ENCODE measurements at places on chromosomes 3 and 15.
A peak's percentile ranks its signal among the peaks of the same experiment; 100 is the strongest.

- DNase-seq = peak; percentile 42
Measured at GRCh38 chr15:88401996-88402656, 65.1 kb downstream of the MRPL46 start.

- no peak for DNase-seq
Measured at GRCh38 chr3:61669203-61669602, 107.8 kb downstream of the PTPRG start.

- no peak for DNase-seq
Measured at GRCh38 chr15:70722266-70723121, 40.9 kb downstream of the UACA start.

DNA sequence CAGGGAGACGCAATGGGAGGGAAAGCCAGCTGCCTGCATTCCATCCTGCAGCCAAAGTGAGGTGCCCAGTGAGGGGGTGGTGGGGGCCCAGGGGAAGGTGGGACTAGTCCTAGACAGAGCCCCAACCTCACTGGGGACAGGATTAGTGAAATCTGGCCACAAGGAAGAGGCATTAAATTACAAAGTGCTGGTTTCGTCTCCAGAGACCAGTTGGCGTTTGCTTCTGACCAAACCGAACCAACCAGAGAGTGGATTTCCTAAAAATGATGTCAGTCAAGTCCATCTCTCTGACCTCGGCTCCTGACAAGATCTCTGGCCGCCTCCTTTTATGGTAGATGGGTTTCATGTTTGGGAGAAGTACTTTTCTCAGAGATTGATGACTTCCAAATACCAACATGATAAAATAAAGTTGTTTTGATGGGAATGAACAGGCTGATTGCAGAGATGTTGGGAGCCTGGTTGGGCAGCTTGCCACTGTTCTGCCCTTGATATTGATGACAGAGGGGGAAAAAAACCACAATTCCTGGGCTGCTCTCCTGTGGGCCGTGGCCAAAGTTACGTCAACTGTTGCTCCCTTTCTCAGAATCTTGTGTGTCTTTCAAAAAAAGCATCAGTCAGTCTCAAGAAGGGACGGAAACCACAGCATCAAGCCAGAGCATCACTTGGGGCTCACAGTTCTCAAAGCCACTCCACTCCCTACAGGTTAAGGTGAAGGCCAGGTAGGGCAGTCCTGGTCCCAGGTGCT lies 24.6 kb downstream of the ITGA11 start:
- DNase-seq = no peak

GRCh38 chr3:112074616-112075497 lies 11.3 kb upstream of the C3orf52 start:
- DNase-seq = no peak

GRCh38 chr3:165653130-165653778 lies 184.0 kb downstream of the BCHE start:
- no peak for DNase-seq

DNA sequence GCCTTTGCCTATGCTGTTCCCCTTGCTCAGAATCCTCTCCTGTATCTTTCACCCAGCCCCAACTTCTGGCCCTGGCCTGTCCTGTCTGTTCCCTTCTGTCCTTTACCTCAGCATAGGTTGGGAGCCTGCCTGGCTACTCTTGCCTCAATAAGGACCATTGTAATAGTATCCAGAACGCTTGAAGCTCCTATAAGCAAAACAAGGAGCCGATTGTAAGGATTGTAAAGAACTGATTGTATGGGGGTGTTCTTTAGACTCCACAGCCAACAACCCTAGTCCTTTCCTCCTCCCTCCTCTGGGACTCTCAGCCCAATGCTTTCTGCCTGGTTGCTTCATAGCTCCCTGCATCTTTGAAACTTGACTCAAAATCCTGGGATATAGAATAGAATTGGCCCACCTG lies 18.7 kb upstream of the RAD54L2 start:
- no peak for DNase-seq

- peak; percentile 65 for DNase-seq
Measured at GRCh38 chr3:72245183-72245811, 460.3 kb upstream of the PROK2 start.

DNA sequence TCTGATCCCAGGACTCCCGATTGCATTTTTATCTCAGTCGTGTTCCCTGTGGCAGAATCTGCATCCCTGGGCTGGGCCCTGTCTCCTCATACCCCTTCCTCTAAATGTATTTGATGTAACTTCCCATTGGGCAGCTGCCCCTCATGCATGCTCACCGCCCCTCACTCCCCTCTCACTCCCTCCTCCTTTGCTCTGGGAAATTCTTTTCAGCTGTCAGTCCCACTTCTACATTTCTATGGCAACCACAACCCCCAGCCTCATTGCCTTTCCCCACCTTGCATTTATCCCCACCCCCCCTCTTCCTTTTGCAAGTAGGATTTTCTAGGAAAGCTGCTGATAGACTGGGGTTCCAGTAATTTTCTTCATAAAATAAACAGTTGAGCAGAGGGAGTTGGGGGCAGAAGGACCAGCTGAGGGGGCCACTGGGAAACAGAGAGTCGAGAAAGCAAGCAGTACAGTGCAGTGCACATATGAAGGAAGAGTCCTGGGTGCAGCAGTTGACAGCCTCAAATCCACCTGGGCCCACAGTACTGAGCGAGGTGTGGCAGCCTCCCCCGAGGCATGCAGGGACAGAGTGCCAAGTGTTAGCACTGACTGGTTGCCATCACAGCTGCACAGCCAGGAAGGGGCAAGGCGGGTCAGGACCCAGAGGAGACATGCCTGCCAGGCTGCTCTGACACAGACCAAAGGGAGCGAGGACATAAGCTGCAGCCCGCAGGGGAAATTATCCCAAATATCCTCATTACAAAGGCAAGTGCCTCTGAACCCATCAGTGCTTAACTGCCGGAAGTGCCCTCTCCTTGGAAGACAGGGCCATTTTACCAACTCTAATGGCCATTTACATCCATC lies 476.3 kb downstream of the EPHB1 start:
- no peak for DNase-seq

GRCh38 chr15:80783260-80783659 lies 4.1 kb downstream of the CEMIP start:
- DNase-seq = no peak

GRCh38 chr15:77786956-77787355 lies 154.2 kb upstream of the LINGO1 start:
- no peak for DNase-seq

DNA sequence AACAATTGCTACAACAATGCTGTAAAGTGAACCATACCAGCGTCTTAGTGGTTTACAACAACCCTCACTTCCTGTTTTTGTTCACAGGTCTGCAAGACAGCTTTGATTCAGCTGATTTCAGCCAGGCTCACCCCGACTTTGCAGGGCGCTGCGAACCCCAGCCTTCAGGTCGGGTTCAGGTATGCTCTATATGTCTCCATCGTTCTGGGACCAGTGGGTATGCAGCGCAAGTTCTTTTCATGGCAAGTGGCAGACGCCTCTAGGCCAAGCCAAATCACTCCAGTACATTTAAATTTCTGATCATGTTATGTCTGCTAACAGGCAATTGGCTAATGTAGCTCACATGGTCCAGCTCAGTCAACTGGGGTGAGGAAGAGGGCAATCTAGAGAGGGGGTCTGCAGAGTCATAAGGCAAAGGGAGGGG lies 52.4 kb upstream of the RGMA start:
- DNase-seq = no peak

GRCh38 chr3:52328536-52329080 lies 12.5 kb downstream of the DNAH1 start:
- no peak for DNase-seq

DNA sequence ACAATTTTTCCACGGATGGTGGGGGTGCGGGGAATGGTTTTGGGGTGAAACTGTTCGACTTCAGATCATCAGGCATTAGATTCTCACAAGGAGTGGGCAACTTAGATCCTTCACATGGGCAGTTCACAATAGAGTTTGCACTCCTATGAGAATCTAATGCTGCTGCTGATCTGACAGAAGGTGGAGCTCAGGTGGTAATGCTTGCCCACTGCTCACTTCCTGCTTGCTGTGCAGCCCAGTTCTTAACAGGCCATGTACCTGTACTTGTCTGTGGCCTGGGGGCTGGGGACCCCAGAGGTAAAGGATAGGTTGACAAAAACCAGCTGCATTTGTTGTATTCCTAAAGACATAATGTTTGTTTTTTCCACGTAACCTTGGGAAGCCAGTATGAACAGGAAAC lies 16.0 kb downstream of the DZIP3 start:
- DNase-seq = no peak

DNA sequence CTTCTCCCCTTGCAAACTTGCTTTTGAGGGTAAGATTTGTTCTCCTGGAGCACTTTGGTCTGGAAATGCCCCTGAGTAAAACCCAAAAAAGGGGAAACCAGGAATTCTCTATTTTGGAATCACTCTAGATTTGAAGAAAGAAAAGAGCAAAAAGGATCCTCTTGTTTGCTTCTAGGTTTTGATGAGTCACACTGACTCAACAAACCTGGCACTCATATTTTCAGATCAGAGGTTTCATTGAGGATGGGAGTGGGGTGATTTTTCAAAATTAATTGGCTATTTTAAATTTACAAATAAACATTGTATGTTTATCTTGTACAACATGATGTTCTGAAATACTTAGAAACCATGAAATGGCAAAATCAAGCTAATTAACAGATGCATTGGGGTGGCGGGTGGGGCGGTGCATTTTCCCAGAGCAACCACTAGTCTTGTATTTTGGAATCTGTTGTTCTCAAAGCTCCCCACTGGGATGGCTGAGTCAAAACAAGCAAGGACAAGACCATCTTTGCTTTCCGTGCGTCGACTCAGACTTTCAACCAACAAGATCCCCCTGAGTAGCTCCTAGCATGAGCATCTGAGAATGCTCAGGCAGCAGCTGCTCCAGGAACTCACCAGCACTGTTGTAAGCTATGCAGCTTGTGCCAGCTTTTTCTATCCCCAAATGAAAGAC lies 451.4 kb downstream of the WDR72 start:
- no peak for DNase-seq

DNA sequence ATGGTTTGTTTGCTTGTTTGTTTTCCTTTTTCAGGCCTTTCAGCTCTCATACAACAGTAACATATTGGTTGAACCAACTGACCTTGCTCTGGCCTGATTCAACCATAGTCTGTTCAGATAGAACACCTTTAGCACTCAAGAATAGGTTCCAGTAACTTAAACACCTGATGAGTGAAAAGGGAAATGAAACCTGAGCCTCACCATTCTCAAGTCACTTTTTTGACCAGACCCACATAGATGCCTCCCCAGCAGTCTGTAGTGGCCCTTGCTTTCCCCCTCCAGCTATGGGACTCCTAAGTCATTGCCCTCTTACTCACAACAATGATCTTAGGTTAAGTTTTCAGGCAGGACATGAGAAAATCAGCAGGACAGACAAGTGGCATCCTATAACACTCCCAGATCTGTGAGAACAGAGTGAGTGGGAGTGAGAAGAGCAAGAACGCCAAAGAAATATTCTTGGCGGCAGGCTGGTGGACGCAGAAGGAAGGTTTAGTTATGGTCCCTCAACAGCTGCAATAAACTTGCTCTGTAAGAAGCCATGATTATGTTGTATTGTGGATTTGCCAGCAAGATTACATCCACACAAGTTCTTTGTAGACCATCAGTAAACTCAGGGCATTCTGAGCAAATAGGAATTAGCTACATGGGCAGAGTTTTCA lies 367.5 kb downstream of the MECOM start:
- DNase-seq = no peak

- DNase-seq = no peak
Measured at GRCh38 chr15:81304226-81304625, 19.7 kb downstream of the STARD5 start.

DNA sequence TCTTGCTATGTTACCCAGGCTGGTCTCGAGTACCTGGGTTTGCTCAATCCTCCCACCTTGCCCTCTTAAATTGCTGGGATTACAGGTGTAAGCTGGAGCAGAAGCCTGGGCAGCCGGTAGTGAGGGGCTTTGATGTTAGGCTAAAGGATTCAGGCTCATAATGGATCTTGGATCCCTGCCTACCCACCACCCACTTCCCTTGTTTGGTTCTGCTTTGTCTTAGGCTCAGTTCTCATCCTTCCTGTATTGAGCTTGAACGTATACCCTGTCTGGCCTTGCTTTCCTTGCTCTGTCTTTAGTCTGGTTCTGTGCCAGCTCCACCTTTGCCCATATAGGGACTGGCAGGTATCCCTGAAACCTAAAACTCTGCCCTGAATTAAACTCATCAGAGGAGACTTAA lies 1.7 kb downstream of the PPCDC start:
- DNase-seq = no peak

DNA sequence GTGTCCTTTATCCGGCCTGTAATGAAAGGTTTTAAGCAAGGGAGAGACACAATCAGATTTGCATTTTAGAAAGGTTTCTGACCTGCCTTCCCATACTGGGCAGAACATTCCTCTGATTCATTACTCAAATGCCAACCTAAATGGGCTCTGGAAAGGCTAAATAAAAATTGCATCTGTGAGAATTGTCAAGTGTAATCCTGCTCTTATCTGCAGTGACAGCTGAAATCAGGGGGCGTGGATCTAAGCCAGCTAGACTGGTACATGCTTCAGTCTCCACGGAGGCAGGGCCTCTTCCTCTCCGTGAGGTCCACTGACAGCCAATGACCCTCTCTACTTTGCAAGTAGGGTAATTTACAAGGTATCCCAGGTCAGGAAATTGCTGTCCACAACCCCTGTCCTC lies 32.5 kb upstream of the MINAR1 start:
- no peak for DNase-seq

DNA sequence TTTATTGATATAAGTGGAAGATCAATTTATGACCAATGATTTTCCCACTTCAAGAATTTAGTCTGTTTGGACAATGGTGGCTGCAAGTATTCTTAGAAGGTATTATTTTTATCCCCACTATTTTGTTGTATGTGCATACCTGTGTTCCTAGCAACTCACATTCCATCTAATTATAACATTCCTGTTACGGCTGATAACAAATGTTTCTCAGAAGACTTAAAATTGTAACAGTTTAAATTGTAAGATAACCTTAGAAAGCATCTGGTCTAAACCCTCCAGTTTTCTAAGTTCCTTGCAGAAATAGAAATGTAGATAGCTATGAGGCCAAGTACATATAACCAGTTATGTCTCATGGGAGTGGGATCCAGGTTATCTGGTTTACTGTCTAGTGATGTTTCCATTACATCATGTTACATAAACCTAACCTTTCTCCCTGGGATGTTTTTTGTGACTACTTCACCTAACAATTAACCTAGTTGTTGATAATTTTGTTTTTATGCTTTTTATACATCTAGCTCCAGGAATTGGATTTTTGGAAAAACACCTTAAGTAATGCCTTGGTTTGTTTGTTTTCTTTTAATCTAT lies 11.1 kb upstream of the MFN1 start:
- DNase-seq = no peak

GRCh38 chr3:161946443-161946960 lies 449.9 kb downstream of the OTOL1 start:
- DNase-seq = no peak

DNA sequence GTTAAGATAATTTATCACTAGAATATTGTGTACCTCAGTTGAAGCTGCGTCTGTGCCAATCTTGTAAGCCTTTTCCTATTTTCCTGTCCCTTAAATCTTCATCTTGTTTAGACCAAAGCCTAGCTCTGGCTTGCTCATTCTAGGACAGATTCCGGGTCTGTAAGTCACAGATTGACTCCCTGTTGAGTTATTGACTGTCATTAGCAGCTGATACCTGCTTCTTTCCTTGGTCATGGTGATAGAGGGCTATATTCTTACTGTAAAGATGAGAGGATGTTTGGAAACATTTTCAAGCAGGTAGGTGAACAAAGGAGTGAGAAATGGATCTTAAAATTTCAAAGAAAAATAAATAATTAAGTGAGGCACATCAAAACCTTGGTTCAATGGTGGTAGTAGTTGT lies 200.2 kb downstream of the KCNH8 start:
- no peak for DNase-seq
